Heart left ventricle (tissue), 16 donors: ENCODE measurements at places on chromosomes 11 and 22. TPM values are rescaled to one million over a fixed set of nuclear protein-coding genes. Genes with fewer than 3 reads are reported as not detected.

The AP5B1 gene
- 8.1 TPM for total RNA-seq

The CCDC89 gene
- total RNA-seq: not detected

The GGTLC3 gene
- not detected for total RNA-seq

The LYVE1 gene
- total RNA-seq: 24.1 TPM

The WBP2NL gene
- 0.37 TPM for total RNA-seq

The YPEL1 gene
- total RNA-seq: 8.1 TPM

The OR51I1 gene
- not detected for total RNA-seq
